CD8-positive, alpha-beta memory T cell (primary cell): ENCODE measurements at places on chromosomes 12 and 14. TPM values are rescaled to one million over a fixed set of nuclear protein-coding genes. Genes with fewer than 3 reads are reported as not detected.

Gene LRRC43
- polyA plus RNA-seq, result 0.25 TPM

Gene ADGRD1
- polyA plus RNA-seq, result not detected

Gene INHBC
- polyA plus RNA-seq, result not detected

Gene CSRP2
- 0.24 TPM for polyA plus RNA-seq

Gene RARG
- 15.4 TPM for polyA plus RNA-seq

- peaks cover 4% of the 10 kb centered on the region for H3K27me3 ChIP-seq
- no peaks in the 10 kb centered on the region for H3K4me1 ChIP-seq
- no peak overlapping the region for H3K27ac ChIP-seq
Measured at GRCh38 chr14:69932391-69932790, 53.2 kb downstream of the SMOC1 start.

GRCh38 chr14:32657081-32657480 is 281.6 kb upstream of the NPAS3 start:
- H3K4me1 ChIP-seq, result no peaks in the 10 kb centered on the region
- no peak for DNase-seq
- H3K27me3 ChIP-seq, result no peaks in the 10 kb centered on the region
- no peak overlapping the region for H3K27ac ChIP-seq
- H3K36me3 ChIP-seq, result no peaks in the 10 kb centered on the region

DNA sequence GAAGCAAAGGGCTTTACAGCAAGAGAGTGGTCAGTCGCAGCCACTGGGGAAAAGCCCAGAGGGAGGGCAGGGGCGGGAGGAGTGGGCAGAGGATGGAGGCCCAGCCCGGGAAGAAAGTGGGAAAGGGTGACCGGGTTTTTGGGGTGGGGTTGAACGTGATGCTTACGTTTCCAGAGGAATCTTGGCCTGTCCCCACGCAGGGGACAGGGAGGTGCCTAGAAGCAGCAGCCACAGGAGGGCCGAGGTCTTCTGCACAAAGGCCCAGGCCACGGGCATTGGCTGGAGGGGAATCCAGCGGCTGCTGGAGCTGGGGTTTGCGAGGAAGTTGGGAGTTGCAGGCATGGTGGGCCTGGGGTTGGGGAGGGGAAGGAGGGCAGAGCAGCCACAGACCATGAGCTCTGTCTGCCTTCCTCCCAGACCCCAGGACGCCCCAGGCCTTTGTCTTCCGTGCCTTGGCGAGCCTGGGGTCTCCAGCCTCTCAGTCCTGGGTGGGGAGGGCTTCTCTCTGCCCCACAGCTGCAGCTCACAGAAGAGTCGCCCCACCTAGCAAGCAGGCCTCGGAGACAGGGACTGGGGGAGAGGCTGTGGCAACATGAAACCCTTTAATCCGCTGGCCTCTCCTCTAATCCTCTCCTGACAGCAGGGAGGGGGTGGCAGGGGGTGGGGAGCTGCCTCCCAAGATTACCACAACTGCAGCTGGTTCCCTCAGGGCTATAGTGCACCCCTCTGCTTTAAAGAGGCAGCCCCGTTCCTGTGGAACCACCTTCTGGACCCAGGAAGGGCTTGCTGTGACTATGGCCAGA is at the start of gene CACNA2D4:
TSS of gene CACNA2D4 (minus strand) at position 572 of the 803 bp plus-strand sequence. CDS start at position 393, 179 bp downstream.
- no peak within 1 kb of the TSS for H3K4me3 ChIP-seq
- H3K4me1 ChIP-seq, result peaks cover 25% of the 10 kb centered on the region
- H3K27me3 ChIP-seq, result no peaks in the 10 kb centered on the region
- DNase-seq, result no peak
- no peak within 1 kb of the TSS for H3K27ac ChIP-seq
- no peaks in the 10 kb centered on the region for H3K36me3 ChIP-seq

DNA sequence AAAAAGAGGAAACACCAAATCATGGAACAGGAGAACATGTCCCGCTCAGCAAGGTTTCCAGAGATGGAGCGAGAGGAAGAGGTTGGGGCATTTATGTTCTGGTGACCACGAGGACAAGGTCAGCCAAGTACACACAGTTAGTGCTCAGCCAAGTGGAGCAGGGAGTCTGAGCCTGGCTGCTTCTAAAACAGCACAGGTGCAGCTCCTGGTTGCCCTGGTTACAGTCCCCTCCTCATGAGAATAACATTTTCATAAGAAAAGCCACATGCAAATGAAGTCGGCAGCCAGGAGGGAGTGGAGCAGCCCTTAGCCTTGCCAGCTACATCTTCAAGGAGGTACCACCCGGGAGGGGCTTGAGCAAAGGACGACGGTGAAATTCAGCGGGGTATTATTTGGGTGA is 81.8 kb downstream of the NOS1 start:
- H3K36me3 ChIP-seq, result no peaks in the 10 kb centered on the region
- no peak overlapping the region for H3K27ac ChIP-seq
- no peaks in the 10 kb centered on the region for H3K4me1 ChIP-seq
- H3K27me3 ChIP-seq, result no peaks in the 10 kb centered on the region
- no peak overlapping the region for H3K4me3 ChIP-seq

DNA sequence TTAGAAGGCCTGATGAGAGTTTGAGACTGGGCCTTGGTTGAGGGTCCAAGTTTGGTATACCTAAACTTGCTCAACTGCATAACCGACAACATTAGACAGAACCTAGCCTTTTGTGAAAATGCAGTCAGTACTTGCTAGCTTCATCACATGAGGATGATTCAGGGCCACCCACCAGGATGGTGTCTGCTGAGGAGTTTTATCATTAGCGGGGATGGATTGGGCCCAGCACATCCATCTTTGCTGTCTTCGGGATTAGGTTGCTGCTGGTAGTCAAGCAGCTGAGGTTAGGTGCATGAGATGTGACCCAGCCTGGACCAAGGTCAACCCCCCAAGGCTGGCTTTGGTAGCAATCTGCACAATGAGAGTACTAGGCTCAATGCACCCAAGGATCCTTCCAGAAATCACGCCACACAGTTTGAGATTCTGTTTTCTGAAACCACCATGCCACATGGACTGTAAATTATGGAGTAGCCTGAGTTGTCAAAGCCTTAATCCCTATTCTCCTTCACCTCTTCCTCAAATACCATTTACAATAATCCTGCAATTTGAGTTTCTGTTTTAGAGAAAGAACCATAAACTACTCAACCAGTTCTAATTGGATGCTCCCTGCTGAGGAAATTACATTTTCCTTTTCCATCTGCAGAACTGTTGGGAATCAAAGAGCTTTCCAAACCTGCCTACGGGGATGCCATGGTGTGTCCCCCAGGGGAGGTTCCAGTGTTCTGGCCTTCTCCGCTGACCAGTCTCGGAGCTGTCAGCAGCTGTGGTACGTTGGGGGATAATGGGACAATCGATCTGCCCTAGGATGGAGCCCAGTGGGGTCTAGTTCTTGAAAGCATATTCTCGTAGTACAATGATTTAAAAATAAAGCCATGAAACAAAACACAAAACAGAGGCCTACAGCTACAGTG is 61.7 kb downstream of the DGLUCY start:
- H3K4me3 ChIP-seq, result no peak overlapping the region
- no peak overlapping the region for H3K27ac ChIP-seq
- no peaks in the 10 kb centered on the region for H3K27me3 ChIP-seq
- H3K4me1 ChIP-seq, result peaks cover 10% of the 10 kb centered on the region
- no peak for DNase-seq
- H3K36me3 ChIP-seq, result peaks cover 16% of the 10 kb centered on the region

DNA sequence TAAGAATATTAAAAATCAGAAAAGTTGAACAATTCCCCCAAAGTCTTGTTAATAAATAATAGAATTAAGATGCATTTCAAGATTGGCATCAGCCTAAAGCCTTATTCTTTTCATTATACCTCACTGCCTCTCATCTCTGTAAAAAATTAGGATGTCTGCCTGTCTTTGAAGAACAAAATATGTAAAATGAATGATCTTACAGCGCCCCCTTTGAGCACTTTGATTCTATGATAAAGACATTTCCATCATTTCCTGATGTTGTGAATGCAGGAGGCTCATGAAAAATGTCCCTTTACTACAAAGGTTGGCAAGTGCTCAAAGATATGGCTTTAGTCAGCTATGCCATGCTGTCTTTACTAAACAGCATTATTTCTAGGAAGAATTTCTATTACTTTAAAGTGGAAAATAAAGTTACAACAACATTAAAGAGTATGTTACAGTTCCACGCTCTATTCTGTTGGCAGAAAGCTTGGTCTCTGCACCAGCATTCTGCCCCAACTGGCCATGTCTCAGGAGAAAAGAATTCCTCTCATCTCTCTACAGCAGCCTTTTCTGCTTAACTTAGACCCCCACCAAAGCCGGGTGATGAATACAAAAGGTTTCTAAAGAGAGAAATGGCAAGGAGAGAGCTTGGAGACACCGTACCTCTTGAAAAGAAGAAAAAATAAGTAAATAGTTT is 95.1 kb downstream of the LLPH start:
- H3K4me1 ChIP-seq, result no peaks in the 10 kb centered on the region
- no peaks in the 10 kb centered on the region for H3K36me3 ChIP-seq
- no peak overlapping the region for H3K27ac ChIP-seq
- no peak overlapping the region for H3K4me3 ChIP-seq
- no peak for DNase-seq
- no peaks in the 10 kb centered on the region for H3K27me3 ChIP-seq

DNA sequence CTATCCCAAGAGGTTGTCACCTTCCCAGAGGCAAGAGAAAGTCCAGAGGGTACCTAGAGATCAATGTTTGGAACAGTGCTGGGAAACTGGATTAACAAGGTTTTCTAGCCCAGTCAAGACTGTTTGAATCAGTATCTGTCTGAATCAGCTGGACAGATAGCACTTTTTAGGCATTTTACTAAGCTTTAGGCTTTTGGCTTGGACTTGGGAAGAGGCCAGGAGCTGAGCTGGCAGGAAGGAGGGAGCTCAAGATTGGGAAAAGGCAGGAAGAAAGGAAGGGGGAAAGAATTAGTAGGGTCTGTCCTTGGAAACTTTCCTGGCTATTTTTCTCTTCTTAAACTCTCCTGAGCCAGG is 8.3 kb downstream of the IKZF4 start:
- no peak overlapping the region for H3K4me3 ChIP-seq
- H3K27ac ChIP-seq, result no peak overlapping the region
- no peak for DNase-seq
- peaks cover 9% of the 10 kb centered on the region for H3K36me3 ChIP-seq
- no peaks in the 10 kb centered on the region for H3K27me3 ChIP-seq
- H3K4me1 ChIP-seq, result no peaks in the 10 kb centered on the region

DNA sequence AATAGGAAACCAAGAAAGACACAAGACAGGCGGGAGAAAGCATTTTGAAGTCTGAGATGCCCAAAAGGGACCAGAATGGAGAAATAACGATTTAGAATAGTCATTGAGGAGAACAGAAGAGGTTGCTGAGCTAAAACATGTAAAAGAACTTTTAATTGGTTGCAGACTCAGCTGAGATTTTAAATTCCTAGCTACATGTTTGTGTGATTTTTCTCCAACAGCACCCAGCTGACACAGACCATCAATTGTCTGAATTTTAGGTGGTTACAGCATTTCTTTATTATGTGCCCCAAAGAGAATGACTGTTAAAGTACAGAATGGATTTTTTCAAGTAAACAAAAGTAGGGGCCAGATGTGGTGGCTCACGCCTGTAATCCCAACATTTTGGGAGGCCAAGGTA is 50.3 kb downstream of the BAZ1A start:
- H3K4me3 ChIP-seq, result no peak overlapping the region
- no peaks in the 10 kb centered on the region for H3K4me1 ChIP-seq
- H3K27me3 ChIP-seq, result no peaks in the 10 kb centered on the region
- no peak overlapping the region for H3K27ac ChIP-seq
- no peak for DNase-seq

GRCh38 chr12:60684988-60685655 is 1089.3 kb downstream of the SLC16A7 start:
- H3K27me3 ChIP-seq, result no peaks in the 10 kb centered on the region
- no peaks in the 10 kb centered on the region for H3K36me3 ChIP-seq
- H3K4me3 ChIP-seq, result no peak overlapping the region
- no peak overlapping the region for H3K27ac ChIP-seq
- H3K4me1 ChIP-seq, result no peaks in the 10 kb centered on the region

DNA sequence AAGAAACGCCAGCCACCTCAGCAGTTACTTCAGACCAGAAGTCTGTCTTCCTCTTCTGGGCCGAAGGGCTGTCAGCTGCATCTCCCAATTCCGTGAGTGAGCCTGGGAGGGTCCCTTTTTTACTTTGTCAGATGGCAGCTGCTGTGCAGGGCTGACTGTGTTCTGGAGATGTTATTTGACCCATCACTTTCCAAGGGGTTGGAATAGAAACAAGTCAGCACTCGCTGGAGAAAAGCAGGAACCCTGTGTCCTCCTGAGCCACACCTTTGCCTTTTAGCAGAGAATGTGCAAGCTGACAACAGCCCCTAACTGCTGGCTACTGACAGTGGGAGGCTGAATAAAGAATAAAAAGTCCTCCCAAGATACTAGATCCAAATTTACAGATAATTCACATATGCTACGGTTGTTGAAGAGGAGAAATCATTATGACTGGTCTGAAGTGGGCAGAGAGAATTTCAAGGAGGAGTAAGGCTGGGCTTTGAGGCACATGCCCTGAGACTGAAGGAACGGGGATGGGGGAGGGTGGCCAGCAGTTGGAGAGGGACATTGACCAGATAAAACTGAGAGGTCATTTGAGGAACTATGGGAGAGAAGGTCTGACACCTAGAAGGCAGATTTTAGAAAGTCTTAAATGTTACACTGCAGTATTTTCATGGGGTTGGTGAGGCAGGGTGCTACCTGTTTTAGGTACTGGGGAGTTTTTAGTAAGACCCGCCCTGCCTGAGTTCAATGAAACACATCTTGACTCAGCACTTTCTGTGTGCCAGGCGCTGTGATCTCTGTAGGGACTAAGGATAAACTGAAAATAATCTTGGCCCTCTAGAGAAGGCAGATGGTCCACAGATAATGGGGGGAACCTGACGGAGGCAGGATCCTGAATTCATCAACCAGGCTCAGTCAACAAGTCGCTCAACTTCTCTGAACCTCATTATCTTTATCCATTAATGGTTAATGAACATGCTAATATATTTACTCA is 27.4 kb downstream of the FAM234B start:
- peaks cover 4% of the 10 kb centered on the region for H3K36me3 ChIP-seq
- H3K4me1 ChIP-seq, result no peaks in the 10 kb centered on the region

- H3K27ac ChIP-seq, result no peak overlapping the region
Measured at GRCh38 chr12:113940357-113941207, 25.5 kb downstream of the RBM19 start.

DNA sequence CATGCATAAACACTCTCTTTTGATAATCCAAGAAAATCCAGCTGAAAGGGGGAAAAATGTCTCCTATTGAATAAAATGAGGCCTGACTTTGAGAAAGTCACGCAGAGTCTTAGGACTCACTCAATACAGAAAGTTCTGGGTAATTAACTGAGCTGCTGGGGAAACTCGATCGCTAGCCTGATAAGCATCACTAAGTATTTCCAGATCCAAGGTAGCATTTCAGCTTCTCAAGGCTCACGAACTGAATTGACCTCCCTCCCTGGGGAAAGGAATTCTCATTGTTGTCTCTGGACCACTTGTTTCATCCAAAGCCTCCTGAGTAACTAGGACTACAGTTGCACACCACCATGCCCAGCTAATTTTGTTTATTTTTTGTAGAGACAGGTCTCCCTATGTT is 13.8 kb upstream of the ANAPC5 start:
- H3K36me3 ChIP-seq, result no peaks in the 10 kb centered on the region
- no peaks in the 10 kb centered on the region for H3K4me1 ChIP-seq
- no peak overlapping the region for H3K27ac ChIP-seq
- no peak for DNase-seq
- H3K27me3 ChIP-seq, result peaks cover 7% of the 10 kb centered on the region

DNA sequence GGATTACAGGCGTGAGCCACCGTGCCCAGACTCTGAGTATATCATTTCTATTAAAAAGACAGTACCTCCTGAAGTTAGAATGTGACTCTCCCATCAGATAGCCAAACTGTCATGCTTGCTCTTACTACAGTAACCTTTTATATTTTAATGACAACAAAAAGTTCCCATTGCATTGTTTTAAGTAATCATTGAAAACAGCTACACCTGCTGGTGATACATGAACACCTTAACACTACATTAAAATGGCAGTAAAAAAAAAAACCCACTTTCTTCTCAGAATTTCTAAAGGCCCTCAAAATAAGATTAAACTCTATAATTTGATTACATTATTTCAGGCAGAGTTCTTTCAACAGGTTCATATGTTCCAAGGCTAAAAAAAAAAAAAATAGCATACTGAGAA is 76.7 kb downstream of the SH2B3 start:
- H3K4me1 ChIP-seq, result no peaks in the 10 kb centered on the region
- H3K36me3 ChIP-seq, result peaks cover 11% of the 10 kb centered on the region
- H3K4me3 ChIP-seq, result no peak overlapping the region
- no peak for DNase-seq
- H3K27ac ChIP-seq, result no peak overlapping the region
